ENCODE measurements at places on chromosomes 7 and 10.

DNA sequence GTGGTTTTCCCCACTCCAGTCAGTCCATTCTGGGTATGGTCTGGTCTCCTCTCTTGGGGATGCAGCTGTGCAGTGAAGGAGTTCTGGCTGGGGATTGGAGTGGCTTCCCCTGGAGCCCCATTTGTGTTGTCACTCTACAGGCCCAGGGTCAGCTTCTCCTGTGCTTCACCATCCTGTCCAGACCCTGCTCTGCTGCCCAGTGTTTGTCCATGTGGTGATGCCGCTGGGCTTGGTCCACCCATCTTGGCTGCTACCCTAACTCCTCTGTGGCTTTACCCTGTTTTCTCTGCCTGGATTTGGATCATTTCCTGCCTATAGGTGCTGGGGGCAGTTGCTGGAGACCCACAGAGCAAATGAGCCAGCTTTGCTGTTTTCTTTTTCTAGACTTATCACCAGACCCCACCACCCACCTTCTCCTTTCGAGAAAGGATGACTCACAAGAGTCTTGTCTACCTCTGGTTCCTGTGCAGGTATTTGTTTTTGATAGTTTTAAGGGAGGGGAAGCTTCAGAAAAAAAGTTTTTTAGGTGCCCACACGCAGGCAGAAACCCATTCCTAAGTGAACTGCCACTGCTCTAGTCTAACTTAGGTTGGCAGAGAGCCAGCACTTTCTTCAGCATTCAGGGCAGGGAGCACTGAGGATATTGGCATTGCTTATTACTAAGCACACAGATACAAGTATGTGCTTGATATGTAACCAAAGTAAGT lies 8.5 kb downstream of the ZDHHC16 start:
- no peak for DNase-seq

- DNase-seq, result no peak
These were observed 59.5 kb downstream of the CHST15 start for GRCh38 chr10:124033887-124034218.

DNA sequence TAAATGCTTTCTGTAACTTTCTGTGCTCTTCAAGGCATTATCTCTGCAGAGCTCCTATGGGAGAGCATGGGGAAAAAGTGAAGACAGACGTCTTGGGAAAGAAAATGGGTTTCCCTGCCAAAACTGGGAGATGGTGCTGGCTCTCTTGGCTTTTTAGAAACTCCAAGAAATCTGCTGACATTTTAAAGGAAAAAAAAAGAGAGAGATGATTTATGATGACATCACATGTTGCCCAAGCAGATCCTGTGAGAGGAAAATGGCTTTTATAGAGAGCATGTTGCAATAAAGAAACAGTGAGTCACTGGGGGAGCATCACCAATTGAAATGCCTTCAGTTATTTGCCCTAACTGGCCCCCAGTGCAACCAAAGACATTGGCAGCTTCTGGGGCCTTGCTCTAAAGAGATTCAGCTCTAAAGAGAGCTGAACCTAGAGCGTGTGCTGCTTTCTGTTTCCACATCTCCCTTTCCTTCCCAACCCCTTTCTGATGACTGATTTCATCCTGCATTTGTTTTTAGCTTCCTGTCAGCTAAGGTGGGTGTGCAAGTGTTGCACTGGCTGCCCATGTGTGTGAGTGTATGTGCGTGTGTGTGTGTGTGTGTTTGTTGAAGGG lies 37.7 kb downstream of the LRMDA start:
- DNase-seq, result no peak

DNA sequence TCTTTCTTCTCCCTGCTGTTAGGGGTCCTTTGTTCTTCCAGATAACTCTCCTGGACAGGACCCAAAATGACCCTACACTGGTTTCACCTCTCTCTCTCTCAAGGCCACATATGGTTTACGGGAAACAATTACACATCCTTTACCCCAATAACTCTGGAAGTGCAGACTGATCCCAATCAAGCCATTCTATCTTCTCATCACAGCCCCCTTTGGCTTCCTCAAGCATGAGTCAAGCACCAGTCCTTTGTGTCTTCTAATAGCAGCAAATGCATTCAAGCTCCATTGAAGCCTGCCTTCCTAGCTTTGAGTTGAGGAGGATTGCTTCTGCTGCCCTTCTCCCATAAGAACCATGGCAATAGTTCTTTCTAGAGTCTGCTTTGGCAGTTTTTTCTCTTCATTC lies 20.2 kb downstream of the C10orf67 start:
- DNase-seq, result no peak

- peak; percentile 81 for DNase-seq
These were observed 33.4 kb upstream of the PPP3CB start for GRCh38 chr10:73529089-73529832.

- no peak for DNase-seq
These were observed 114.6 kb upstream of the KCTD7 start for GRCh38 chr7:66514050-66514449.
